ENCODE measurements at places on chromosomes 3 and 15.

- no peak for DNase-seq
Observed at GRCh38 chr3:141348837-141349236, 19.5 kb upstream of the ZBTB38 start.

DNA sequence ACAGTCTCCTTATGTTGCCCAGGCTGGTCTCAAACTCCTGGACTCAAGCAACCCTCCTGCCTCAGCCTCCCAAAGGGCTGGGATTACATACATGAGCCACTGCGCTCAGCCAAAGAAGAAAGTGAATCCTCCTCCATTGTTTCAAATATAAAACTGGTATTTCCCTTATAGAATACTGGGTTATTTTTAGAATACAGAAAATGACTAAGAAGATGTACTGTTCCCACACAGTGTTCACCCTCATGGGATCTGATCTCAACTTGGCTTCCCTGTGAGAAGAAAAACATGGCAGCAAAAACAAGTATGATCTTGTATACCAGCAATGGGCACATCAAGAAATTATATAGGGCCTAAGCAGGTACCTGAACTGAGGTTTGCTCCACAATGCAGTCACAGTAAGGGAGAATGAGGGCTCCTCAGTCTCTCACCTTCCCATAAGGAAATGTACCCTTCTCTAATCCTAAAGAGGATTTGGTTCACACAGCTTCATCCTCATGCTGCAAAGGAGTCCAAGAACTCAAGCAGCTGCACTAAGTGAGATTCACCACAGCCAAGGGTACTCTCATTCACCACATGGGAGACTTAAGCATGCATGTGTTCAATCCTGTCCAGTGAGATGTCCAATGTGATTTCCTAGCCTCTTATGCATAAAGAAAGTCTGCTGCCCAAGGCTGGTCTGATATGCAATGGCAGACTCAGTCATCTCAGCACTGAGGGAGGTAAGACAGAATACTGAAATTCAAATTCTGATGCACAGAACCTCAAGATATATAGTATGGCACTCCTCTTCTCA lies 25.8 kb downstream of the USP4 start:
- no peak for DNase-seq

- DNase-seq: no peak
Observed at GRCh38 chr3:38533285-38533976, 37.3 kb downstream of the EXOG start.

DNA sequence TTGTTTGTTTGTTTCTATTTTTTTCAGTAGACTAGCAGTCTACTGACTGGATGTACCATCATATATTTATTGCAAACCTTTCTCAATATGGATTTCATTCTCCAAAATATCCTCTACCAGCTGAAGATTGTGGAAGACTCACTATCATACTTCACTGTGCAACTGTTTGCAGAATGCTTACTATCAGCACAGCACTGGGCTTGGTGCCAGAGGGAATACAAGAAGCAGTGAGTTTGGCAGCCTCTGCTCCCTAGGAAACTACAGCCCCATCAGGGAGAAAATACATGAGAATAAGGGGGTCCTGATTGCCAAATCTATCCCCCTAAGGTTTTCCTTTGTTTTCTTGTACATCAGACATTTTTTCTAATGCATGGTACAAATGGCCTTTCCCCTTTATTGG lies 27.5 kb downstream of the AQP9 start:
- no peak for DNase-seq

- DNase-seq: no peak
Observed at GRCh38 chr3:34202975-34203374, 404.5 kb downstream of the PDCD6IP start.

DNA sequence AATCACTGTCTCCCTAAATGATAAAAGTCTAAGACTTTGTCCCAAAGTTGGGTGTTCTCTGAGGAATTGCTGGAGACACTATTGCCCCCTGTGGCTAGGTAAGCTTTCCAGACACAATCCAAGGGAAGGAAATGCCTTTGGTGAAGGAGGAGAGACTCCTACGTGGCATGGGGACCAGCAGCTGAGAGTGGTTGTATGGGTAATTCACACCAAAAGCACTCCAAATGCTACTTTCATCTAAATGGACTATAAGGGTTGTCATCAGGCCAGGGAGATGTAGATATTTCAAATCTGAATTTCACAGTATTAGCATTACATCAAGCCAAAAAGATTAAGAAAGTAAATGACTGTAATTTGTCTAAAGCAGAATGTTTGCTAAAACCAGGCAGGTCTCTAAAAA lies 400.8 kb upstream of the THBS1 start:
- DNase-seq: no peak

DNA sequence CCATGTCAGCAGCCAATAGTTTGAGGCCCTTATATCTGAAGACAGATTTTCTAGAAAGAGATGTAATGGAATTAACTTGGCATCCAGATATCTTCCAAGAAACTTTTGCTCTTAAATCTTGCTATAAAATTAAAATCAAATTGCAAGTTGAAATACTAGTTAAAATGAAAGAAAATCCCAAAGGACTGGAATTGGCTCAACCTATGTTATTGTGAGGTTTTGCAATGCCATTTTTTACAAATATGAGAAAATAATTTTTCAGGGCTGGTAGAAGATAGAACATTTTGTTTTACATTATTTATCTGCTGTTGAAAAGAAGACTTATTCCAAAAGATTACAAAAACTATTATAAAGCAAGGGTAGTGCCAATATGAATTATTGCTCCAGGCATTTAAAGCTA lies 92.2 kb upstream of the AGTR1 start:
- no peak for DNase-seq

DNA sequence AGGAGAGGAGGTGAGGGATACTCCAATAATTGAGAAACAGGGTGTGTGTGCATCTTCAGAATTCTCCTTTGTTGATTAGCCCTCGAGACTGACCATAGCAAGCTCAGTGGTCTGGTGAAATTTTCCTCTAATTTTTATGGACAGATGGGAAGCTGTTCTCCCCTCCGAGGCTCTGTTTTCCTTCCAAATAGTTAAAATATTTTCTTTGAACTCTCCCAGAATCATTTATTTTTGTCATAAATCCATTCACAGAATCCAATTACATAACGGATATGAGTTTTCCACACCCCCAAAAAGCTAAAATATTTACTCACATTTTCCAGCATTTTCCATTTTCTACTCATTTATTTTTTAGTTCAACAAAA lies 36.5 kb downstream of the QTRT2 start:
- DNase-seq: no peak

DNA sequence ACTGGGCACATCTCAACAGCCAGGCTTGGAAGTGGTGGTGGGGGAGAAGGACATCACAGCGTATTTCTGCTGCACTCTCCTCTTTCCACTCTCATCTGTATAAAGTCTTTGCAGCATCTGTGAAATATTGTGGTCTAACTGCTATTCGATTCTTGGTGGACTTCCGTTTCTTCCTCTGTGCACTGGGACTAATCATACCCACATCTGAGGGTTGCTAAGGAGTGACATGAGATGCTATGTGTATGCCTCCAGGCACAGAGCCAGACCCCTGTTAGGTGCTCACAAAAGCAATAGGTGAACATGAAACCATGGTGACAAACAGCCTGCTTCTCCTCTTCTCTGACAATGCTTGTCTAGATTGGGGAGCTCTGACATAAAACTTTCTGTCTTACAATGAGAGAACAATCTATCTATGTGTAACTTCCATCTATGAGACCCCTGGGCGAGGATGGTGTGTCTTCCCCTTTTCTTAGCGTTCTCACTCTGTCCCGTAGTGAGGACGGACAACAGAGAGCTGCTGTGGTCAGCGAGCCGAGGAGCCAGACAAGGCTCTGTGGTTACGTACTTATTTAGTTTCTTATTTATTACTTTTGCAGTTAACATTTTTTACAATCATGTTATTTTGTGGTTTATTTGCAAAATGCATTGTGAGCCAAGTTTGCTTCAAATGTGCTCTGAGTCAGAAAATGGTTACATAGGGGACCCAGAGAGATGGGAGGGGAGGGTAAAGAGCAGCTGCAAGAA lies 196.7 kb upstream of the TPRG1 start:
- DNase-seq: no peak

GRCh38 chr15:77642793-77643430 lies 10.2 kb upstream of the LINGO1 start:
- DNase-seq: no peak

GRCh38 chr3:122183893-122184590 lies 574 bp downstream of the CASR start:
- no peak for DNase-seq

DNA sequence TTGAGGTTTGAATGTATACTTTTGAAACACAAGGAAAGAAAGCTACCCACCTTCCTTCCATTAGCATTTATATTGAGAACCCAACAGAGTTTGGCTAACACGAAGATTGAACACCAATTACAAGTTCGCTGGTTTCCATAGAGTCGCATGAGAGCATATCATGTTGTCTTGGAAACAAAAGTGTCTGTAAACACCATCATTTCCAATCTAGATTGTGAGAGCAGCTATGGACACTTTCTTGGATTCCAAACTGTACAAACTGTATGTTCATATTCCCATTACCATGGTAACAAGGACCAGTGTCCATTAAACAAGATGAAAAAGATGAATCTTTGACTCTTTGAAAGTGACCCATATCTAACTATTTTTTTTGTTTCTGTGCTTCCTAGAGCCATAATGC lies 529.9 kb upstream of the ROBO1 start:
- no peak for DNase-seq

GRCh38 chr3:100106531-100107141 lies 7.7 kb downstream of the FILIP1L start:
- DNase-seq: no peak

DNA sequence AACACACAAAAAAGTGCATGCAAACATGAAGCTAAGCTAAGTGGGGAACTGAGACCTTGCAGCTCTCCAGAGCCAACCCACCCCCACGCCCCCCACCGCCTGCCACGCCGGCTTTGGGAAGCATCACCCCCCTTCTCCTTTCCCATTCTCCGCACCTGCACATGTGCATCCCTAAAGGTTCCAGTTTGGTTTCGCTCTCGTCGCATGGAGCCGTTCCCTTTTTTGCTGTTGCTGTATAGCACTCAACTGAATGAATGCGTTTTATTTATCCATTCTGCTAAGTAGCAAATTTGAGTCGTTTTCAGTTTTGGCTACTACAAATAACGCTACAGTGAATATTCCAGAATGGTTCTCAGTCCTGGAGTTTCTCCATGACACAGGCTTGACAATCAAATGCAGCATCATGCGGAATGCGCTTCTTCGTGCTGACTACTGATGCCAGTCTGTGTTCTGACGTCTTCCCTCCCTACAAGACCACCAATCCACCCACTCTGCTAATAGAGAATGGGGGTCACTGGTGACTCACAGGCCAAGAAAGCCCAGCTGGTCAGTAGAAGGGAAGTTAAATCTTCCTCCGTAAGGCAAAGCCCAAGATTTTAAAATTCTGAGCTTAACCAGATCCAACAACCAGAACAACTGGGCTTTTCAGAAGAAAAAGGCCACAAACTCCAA lies 115.3 kb downstream of the XXYLT1 start:
- DNase-seq: no peak

GRCh38 chr3:66898155-66898554 lies 100.0 kb upstream of the KBTBD8 start:
- DNase-seq: no peak

GRCh38 chr3:71831599-71831998 lies 46.7 kb upstream of the PROK2 start:
- DNase-seq: no peak

DNA sequence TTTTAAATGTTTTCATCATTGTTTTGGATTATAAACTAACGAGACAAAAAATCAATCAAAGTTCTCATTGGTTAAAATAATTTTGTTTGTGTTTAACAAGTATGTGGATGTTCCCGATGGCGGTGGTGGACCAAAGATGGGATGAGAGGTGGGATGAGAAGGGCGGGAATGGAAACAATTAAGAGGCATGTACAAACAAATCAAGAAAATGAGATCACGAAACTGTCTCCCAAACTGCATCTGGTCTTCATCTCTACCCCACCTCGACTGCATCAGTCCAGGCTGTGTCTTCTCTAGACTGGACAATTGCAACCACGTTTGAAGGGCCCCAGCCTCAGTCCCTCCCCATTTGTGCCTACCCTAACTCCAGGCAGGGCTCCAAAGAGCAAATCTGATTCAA lies 56.1 kb downstream of the SLC12A8 start:
- DNase-seq: no peak

DNA sequence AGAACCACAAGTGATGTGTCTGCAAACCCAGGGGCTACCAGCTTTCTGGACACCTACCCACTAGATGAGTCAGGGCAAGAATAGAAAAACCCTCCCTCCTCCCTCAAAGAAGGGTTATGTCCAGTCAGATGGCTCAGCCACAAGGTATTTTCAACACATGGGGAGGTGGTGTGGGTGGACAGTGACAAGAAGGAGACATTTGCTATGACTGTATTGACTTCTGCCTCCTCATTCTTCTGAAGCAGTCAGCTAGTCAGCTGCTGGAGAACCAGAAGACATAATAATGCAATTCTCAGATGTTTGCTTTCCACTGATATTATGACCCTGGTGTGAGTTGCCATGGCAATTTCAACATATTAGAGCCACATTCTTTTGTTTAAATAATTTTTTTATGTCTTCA lies 66.7 kb upstream of the GOLGA8B start:
- no peak for DNase-seq

GRCh38 chr3:126161309-126161708 lies 19.1 kb downstream of the ALDH1L1 start:
- no peak for DNase-seq

DNA sequence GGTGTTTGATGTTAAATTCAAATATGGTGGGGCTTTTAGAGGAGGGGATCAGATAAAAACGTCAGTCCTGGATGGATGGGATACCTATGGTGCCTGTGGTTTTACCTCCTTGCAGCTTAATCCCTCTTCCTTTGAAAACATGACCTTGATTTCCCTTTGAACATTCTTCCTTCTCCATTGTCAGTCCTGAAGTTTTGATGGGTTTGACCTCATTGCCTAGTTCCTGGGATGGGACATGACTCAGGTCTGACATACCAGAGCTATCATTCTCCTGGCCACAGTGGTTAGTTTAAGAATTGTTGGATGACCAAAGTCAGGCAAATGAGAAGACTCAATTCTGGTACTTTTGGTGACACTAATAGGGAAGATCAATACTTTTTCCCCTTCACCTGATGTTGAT lies 87.2 kb downstream of the PRICKLE2 start:
- DNase-seq: no peak

DNA sequence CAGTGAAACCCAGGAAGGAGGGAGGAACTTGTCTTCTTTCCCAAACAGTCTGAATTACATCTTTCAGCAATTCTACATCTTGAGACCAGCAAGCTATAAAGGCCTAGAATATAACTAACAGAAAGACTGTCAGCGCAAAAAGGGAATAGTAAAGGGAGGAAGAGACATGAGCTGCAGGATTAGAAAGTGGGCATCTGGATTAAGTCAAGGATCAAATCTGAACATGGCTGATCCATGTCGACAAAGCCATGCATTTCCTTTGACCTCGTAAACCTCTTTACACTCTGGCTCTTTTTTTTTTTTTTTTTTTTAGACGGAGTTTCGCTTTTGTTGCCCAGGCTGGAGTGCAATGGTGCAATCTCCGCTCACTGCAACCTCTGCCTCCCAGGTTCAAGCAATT lies 35.4 kb upstream of the KCNMB3 start:
- DNase-seq: no peak

- DNase-seq: no peak
Observed at GRCh38 chr15:33649217-33649933, 318.9 kb upstream of the CHRM5 start.

All from NT2/D1 (cell line).